ENCODE measurements at places on chromosomes 1 and 21. TPM values are rescaled to one million over a fixed set of nuclear protein-coding genes. Genes with fewer than 3 reads are reported as not detected.

The SPOCD1 gene
- total RNA-seq: 0.93 TPM

The OPTC gene
- total RNA-seq: not detected

The VWA5B1 gene
- total RNA-seq: not detected

The GNAT2 gene
- not detected for total RNA-seq

The SPATA1 gene
- total RNA-seq: not detected

The ADAM30 gene
- total RNA-seq: not detected

Data from Caki2 (cell line).